ENCODE measurements at places on chromosomes 11 and 22.

GRCh38 chr22:35301372-35301874 lies 1.7 kb downstream of the TOM1 start:
- no peak for DNase-seq

DNA sequence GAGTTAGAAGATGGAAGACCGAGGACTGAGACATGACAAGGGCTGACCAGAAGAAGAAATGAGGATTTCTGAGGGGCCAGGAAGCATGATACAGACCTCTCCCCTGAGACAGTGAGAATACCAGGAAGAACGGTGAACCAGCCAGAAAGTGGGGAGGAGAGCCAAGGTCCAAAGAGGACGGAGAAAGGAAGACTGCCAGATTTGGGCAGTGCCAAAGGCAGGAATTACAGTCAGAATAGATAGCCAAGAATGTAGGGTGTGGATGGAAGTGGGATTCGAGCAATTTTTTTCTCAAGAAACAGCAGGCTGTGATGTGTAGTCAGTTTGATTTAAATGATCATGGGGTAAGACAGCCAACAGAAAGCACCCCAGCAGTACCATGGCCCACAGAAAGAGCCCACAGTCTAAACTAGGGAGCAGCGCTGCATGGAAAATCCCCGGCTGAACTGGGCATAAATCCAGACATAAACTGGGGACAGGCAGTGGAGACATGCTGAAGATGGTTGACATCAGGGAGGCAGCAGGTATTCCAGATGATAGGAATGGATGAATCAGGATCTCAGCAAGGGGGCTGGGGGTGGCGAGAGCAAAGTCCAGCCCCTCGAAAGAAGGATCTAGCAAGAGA lies 67.3 kb upstream of the BARX2 start:
- no peak for DNase-seq

- no peak for DNase-seq
Observed at GRCh38 chr11:93166194-93166593, 31.6 kb downstream of the SLC36A4 start.

DNA sequence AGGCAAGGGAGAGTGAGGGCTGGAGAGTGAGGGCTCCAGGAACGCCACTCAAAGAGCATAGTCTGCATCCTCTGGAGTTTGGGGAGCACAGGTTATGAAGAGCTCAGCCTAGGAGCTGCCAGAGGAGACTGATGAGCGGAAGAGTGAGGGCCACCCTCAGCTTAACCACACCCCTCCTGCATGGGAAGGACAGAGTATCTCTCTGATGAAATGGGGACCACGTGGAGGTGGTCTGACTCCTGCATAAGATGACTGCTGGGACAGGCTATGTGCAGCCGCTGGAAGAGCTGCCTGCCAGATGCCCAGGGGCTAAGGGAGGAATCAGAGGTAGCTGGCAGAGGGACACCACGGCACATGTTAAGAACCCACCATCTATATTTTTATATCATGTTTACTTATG lies 162.9 kb upstream of the POU2AF2 start:
- DNase-seq: no peak

DNA sequence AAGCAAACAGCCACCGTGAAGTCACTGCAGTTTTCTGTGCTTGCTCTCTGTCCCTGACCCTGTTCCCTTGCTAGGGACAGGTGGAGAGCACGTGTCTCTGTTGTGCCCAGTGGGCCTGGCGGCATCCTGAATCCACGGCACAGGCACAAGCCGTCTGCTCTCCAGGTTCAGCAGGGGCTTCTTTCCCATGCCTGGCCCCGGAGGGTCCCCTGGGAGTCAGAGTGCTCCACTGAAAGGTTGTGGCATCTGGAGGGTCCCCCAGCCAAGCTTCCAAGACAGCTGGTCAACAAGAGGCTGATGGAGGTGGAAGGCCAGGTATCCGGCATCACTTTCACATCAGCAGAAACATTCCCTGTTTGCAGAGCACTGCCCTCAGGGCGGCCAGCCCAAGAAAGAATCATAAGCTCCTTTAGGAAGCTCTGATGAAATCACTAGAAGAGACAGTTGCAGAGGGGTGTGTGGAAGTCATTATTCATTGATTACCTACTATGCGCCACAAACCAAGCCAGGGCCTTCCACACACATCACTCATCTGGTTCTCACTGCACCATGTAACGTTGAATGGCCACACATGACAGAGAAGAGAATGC lies 346.4 kb upstream of the B3GAT1 start:
- DNase-seq: no peak

- no peak for DNase-seq
Observed at GRCh38 chr11:82924522-82925224, 23.1 kb downstream of the DDIAS start.

- DNase-seq: no peak
Observed at GRCh38 chr11:95154514-95154913, 64.9 kb downstream of the ENDOD1 start.

DNA sequence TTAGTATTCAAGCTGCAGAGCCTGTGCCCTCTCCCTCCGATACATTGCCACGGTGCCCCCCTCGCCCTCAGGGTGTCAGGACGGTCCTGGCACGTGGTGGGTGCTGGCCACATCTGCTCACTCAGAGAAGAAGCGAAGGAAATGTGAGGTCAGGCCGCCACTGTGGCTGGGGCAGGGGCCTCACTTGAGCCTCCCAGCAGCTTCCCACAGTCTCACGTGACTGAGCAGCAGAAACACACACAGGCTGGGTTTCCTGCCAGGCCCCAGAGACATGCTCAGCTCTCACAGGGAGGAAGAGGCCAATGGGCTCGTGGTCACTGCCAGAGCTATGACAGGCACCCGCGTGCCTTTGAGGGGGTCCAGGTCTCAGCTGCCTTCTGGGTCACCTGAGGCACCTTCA lies 37.9 kb upstream of the PRR5 start:
- DNase-seq: peak; percentile 37
